ENCODE measurements at places on chromosomes 6 and 20.

GRCh38 chr20:12623870-12624269 lies 384.9 kb upstream of the SPTLC3 start:
- DNase-seq = no peak

- no peak for DNase-seq
These were observed 26.0 kb downstream of the CEBPB start for GRCh38 chr20:50216543-50217206.

- DNase-seq = no peak
These were observed 654.0 kb downstream of the QKI start for GRCh38 chr6:164068527-164068926.

DNA sequence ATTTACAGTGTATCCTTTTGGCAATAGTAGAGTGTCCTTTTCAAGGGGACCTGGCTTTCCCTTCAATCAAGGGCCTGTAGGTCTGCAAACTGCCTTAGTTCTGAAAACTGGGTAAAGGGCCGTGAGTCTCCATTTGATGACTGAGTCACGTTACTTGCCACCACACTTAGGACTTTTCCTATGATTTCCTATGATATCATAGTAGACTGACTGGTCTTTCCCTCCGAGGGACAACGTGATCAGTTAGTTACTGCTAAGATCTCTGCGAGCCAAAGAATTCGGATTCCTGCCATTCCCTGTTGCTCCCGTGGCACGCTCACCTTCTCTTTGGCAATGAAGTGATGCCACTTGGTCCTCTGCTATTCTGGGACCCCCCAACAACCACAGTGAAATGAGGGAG lies 8.4 kb downstream of the ZNF831 start:
- no peak for DNase-seq

DNA sequence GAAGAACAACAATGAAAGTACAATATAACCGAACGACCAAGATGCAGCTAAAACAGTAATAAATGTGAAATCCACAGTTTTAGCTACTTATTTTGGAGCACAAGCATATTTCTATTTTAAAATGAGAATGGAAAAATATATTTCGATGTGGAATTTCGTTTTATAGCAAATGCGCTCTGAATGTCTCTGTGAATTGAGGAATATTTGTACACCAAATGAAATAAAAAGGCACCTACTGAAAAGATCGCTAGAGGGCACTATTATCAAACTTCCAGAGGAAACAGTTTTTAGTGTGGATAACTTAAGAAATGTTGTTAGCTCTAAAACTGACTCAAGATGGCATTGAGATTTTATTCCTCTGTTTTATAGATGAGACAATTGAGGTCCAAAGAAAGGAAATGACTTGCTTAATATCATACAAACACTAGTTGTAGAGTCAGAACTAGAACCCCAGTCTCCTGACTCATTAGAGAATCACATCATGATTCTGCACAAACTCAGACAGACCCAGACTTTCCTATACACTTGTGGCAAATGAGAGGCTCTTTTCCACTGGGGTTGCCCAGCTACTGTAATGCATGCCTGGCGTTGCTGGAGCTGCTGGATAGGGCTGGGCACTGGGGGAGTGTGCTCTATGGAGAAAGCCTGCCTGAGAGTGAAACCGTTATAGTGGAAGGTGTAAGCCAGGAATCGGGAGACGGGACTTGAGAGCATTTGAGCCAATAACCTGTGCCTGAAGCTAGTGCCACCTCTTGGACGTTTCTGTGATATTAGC lies 51.9 kb downstream of the GCLC start:
- peak; percentile 51 for DNase-seq

GRCh38 chr6:17429383-17430061 lies 36.1 kb downstream of the CAP2 start:
- no peak for DNase-seq

DNA sequence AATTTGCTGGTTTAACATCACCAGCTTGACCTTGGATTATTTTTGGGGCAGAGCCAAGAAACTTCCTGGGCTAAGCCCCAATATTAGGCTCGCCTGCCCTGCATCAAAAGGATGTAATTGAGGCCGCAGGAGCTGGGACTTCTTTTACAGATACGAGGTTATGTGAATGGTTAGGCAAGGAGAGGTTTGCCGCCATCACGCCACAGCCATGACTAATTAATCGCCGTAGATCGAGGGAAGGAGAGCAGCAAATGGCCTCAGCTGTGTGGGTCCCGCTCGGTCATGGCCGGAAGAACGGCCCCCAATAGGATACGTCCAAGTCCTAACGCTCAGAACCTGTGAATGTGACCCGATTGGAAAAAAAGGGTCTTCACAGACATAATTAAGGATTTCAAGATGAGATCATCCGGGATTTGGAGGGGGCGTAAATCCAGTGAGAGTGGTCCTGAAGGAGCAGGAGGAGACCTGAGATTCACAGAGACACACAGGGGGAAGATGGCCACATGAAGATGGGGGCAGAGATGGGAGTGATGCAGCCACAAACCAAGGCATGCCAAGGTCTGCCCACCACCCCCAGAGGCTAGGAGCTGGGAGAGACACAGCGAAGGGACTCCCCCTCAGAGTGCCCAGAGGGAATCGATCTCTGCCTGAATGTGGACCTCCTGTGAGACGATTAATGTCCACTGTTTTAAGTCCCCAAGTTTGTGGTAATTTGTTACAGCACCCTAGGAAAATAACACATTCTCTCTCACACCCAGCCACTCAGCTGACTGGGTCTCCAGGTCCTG lies 10.0 kb upstream of the BNIP5 start:
- no peak for DNase-seq

DNA sequence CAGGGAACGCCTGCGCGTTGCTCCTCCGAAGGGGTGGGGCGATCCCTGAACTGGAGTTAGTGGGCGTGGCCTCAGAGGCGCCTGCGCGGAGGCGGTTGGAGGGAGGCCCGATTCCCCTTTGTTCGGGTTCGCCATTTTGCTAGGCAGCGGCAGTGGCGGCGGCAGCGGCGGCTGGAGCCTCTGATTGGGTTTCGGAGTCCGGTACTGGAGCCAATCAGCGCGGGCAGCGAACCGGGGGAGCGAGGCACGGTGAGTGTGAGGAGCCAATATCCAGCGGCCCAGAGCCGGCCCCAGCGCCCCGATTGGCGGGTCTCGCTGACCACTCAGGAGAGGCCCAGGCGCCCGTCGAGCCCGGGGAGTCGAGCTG lies at the start of gene NFYA:
Gene NFYA, plus strand, starts transcription at position 139 of the 367 bp plus-strand sequence. CDS start 6,116 bp downstream, outside the sequence.
- peak; percentile 97 for DNase-seq

DNA sequence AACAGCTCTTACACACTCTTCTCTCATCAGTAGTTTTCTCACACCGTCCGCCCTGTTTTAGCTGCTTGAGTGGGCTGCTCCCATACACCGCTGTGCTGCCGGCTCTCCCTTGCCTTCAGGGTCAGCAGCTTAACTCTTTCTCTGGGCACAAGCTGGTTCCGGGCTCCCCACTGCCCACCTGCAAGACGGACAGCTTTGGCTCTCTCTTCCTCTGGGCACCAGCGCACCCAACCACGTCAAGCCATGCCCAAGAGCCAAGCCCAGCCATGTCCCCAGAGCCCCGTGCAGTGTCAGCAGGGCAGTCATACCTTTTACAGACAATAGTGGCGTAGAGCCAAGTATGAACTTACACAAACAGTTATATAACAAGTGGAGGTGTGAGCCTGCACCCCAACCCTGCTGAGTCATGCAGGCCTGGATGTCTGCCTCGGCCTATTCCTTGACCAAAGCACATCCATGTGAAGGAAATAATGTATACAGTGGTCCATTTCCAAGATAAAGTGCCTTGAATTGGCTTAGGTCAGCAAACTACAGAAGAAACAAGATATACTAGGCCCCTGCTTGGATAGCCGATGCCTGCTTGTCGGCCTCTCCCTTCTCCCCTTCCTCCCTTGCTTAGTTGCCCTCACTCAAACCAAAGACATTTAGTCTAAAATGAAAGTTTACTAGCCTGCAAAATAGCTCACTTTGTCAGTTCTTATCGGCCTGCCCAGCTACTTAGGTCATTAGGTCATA lies 89.3 kb downstream of the JPH2 start:
- DNase-seq = no peak

DNA sequence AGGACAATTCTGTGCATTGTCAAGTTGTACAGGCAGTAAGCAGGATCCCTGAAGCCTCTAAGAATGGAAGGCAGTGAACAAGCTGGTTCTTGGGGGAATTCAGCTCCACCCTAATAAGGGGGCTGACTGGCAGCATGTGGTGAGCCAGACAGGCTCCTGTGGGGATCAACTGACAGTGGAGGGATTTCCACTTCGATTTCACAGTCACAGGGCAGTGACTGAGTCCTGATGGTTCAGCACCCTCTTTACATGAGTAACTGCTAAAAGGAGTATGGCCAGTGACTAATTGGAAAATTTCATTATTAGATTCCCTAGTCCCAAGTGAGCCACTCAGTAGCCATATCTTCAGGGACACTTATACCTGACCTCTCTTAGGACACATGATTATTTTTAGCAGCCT lies 78.4 kb downstream of the NDUFAF5 start:
- DNase-seq = no peak

- no peak for DNase-seq
These were observed 1.8 kb upstream of the ME1 start for GRCh38 chr6:83432636-83433035.

- no peak for DNase-seq
These were observed 206.4 kb downstream of the SYNDIG1 start for GRCh38 chr20:24675651-24676352.

DNA sequence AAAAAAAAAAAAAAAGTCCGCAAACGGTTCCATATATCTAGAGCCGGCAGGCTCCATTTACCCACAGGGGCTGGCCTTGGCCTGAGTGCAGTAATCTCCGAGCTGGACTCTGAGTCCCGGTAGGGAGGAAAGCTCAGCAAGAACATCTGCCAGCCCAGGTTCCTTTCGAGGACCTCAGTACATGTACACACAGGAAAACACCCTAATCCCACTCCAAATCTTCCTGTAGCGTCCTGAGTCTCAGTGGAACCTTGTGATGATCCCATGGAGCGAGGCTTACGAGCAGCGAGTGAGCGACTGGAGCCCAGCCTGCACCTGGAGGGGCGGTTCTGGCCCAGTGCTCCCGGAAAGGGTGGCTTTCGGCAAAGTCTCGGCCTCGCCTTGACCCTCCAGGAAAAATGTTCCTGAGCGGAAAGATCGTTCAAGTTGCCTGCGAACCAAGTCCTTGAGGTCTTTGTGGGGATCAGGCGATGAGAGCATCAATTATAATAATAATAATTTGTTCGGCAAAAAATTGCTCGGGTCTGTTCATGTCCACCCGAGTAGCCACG lies 32.1 kb downstream of the PRSS16 start:
- DNase-seq = no peak

DNA sequence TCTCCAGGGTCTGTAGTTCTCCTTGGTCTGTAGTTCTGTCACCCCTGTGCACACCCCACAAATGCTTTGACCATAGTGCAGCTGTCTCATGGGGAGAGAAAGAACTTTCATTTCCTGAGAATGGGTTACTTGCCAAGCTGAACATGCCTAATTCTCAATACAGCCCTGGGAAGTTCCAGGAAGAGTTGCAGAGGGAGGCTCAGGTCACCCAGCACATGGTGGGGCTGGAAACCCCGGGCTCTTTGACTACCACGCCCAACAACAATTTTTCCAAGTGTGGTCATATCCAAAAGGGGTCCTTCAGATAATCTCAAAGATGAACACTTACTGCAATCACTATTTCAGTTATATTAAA lies 2.2 kb upstream of the PTPRA start:
- DNase-seq = no peak

DNA sequence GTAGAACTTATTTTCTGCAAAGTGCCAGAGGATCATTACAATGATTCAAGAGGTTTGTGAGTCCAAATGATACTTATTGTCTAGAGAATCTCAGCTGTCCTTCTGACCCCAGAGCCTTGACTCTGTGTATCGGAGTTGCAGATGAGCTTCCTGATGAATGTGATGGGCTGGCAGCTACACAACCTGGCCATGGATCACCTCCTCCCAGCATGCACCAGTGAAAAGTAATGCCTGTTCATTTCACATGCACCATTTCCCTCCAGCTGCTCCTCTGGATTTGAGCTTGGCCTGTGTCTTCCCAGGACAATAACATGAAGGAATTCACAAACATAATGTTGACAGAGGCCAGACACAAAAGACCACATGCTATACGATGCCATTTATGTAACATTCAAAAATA lies 30.0 kb downstream of the SNHG17 start:
- DNase-seq = no peak

DNA sequence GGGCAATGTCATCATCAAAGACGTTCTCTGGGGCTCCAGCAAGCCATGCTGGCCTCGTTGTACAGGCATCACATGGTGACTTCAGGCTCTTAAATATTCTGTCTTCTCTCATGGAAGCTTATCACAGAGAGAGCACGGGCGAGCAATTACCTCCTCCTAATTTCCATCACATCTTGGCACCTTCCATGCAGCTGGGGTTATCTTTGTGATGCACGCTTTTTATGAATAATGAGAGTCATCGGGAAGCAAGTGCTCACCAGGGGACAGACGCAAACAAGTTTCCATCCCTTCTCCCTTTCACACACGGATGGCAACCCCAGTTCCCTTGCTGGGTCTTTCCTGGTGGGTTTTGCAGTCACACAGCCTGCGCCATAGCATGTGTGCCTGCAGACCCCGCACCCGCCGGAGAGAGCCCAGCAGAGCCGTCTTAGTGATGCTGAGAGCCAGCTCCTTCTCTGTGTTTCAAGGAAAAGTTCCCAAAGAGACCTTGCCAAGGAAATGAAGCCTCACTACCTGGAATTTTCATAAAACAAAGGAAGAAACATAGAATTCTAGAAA lies 116.3 kb upstream of the AFDN start:
- no peak for DNase-seq

DNA sequence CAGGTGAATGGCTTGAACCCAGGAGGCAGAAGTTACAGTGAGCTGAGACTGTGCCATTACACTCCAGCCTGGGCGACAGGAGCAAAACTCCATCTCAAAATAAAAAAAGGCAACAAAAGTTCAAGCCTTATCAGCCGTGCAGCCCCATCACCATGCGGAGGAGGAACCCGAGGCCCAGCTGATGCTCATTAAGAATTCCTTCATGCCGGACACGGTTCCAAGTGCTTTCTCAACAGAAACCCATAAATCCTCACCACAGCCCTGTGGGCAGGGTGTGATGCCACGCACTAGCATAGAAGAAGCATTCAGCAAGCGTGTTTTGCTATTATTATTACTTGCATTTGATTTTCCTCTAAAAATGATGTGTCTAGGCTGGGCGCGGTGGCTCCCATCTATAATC lies 56.3 kb downstream of the PREX1 start:
- no peak for DNase-seq

- no peak for DNase-seq
These were observed 158.1 kb upstream of the AKAP12 start for GRCh38 chr6:151081656-151082055.

DNA sequence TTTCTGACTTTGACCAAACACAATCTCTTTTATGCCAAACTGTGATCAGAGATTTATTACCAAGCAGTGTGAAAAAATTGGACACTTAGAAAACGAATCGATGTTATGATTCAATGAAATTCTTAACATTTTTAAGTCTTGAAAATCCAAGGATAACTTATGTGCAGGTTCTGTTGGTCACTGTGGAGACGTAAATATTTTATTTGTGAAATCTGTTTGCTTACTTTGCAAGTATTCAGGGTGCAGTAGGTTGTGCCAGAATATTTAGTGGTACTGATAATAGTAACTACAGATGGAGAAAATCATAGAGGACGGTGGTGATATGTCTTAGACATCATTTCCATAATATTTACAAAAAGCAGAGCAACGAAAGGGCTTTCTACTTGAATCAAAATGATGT lies 97.3 kb downstream of the BMP2 start:
- DNase-seq = no peak

All from GM20000 (cell line).